ENCODE measurements at places on chromosomes 11 and 22.

DNA sequence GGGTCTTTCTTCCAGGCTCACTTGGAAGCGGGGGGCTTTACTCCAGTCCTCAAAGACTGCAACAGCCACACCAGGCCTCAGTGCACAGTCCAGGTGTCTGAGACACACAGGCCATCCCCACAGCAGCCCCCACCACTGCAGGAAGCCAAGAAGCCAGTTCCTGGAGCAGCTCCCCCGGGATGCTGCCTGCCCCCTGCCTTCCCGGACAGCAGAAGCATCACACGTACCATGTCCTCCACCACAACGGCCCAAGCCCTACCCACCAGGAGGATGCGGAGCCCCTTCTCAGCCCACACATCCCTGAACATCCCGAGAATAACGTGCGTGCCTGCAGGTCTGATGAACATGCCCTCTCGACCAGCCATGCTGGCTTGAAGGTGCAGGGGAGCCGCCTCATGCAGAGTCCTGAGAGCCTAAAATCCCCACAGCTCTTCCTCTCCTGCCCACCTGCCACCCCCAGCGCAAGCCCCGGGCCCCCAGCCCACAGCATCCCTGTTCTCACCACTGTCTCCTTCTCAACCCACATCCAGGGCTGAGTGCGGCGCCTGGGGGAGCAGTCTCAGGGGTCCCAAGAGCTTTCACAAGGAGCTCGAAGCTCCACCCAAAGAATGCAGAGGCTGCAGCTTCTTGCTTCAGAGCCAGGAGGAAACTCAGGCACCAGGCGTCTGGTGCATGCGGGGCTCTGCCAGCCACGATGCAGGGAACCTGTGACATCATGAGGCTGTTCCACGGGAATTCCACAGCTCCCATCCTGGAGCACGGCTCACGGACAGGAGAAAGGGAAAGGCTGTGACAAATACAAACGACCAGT lies 209.6 kb downstream of the BRD1 start:
- no peak for DNase-seq

- peak; percentile 3 for DNase-seq
Measured at GRCh38 chr11:106925245-106925644, 93.0 kb downstream of the GUCY1A2 start.

- no peak for DNase-seq
Measured at GRCh38 chr11:73664877-73665276, 18.5 kb downstream of the PLEKHB1 start.

- DNase-seq: no peak
Measured at GRCh38 chr22:44344407-44344806, 31.7 kb upstream of the SHISAL1 start.

Data from non-pigmented ciliary epithelial cell (primary cell).